ENCODE measurements at places on chromosomes 11 and 22.

DNA sequence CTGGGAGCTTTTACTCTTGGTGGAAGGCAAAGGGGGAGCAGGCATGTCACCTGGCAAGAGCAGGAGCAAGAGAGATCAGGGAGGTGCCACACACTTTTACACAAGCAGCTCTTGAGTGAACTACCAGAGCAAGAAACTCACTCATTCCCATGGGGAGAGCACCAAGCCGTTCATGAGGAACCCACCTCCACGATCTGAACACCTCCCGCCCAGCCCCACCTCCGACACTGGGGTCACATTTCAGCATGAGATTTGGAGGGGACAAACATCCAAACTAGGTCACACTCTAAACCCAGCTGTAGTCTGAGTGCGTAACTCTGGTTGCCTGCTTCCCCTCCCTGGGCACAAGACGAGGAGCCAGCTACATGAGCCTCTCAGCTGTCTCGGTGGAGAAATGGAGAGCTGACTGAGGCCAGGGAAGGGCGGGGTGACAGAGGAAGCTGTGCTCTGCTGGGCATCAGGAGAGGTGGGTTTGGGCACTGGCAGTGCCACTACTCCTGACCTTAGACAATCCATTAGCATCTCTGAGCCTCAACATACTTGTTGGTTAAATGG is 134.6 kb downstream of the PKNOX2 start:
- DNase-seq = no peak

- peak; percentile 46 for DNase-seq
Measured at GRCh38 chr22:28983788-28984441, 77.7 kb downstream of the C22orf31 start.

DNA sequence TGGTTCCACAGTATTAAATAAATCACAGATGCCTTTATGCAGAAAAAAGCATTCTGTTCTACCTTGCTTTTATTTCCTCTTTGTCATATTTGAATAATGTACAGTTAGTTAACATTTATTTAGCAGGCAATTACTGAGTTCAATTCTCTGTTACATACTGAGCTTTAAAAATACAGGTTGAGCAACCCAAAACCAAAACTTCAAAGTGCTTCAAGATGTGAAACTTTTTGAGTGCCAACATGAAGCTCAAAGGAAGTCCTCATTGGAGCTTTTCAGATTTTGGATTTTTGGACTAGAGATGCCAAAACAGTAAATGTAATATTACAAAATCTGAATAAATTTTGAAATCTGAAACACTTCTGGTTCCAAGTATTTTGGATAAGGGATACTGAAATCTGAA is 54.1 kb downstream of the PDHX start:
- DNase-seq = no peak

DNA sequence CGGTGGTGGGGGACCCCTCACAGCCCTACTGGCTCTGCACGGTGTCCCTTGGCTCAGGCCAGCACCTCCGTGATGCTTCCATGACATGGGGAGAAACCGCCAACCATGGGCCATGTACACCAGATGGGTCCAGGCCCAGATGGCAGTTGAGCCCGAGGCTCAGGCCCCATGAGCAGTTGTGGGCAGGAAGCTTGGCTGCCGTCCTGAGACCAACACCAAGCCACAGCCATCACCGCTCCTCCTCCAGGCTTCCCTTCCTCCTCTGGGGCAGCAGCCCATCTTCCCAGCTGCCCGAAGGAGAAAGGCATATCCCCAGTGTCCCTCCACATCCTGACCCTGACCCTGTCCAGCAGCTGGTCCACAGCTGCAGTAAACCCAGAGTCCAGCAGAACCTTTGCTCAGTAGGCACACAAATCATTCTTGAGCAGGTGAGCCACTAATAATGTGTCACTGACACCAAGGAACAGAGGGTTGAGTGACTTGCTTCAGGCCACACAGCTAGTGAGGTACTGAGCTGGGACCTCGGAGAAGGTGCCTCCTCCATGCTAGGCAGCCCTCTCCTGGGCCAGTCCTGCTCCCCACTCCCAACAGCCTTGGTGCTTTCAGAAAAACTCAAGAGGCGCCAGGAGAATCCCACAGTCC is 204.9 kb downstream of the CTTN start:
- no peak for DNase-seq

- no peak for DNase-seq
Measured at GRCh38 chr11:64763526-64764039, 3.8 kb upstream of the PYGM start.

GRCh38 chr22:45314054-45314721 is 4.5 kb downstream of the FAM118A start:
- DNase-seq = no peak

DNA sequence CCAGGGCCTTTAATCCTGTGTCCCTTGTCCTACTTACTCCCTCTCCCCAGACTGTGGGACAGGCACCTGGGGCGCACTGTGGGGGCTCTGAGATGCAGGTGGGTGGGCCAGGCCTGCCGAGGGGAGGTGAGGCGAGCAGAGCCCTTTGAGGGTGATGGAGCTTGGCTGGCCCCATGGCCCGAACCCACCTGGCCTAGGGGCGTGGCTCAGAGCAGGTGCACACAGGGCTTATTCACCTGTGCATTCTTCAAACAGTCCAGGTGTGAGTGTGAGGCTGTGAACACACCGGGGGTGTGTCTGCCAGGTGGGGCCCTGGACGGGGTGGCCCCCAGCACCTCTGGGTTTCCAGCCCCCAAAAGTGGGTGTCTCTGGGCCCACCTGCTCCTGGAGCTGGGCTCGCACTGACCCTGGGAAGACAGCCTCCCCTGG is 9.0 kb upstream of the MUC5AC start:
- no peak for DNase-seq

Data from bronchial epithelial cell (primary cell).